ENCODE measurements at places on chromosomes 11 and 22.

DNA sequence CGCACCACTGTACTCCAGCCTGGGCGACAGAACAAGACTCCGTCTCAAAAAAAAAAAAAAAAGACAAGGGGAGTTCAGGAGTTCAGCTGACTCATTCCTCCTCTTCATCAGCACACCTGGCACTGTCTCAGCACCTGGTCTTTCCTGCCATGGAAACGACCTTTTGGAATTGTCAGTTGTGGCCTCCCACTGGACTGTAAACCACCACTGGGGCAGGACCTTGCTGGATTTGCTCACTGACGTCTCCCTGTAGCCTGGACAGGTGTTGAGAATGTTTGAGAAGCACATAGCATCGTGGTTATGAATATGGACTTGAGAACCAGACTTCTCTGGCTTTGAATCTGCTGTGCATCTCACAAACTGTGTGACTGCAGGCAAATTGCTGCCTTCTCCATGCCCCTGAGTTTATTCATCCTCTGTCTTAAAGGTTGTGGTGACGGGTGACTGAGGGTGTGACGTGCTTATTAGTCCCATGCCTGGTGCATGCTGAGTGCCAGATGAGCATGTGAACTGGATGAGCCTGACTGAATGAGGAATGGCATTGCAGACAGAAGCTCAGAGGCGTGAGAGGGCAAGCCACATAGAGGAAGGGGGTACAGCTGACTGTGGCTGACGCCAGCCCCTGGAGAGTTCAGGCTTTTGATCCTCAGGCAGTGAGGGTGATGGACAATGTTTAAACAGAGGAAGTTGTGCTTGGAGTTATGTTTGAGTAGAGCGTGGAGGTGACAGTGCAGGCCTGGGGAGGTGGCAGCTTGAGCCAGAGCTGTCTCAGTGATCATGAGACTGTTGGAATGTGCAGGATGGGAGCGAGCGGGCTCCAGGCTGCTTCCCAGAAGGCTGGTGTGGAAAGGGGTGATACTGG, 12.7 kb downstream of the TOM1 start:
- DNase-seq = no peak

GRCh38 chr11:34926101-34926830, 9.8 kb downstream of the PDHX start:
- DNase-seq = no peak

DNA sequence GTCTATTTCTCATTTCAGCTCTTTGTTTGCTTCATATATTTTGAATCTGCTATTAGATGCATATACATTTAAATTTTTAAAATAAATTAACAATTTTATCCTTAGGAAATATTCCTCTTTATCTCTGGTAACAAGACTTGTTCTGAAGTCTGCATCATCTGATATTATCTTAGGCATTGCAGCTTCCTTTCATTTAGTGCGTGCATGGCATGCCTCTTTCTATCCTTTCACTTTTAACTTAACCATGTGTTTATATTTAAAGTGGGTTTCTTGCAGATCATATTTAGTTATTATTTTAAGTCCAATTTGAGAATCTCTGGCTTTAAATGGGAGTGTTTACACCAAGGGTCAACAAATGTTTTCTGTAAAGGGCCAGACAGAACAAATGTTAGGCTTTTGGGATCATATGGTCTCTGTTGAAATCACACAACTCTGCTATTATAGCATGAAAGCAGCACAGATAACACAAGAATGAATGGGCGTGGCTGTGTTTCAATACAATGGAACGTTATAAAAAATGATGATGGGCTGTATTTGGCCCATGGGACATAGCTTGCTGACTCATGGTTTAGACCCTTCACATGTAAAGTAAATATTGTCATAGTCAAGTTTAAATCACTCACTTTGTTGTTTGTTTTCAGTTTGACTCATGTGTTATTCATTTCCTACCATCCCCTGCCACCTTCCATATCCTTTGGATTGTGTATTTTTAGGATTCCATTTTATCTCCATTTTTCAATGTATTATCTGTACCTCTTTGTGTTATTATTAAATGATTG, 83.9 kb upstream of the SNX19 start:
- DNase-seq = no peak

DNA sequence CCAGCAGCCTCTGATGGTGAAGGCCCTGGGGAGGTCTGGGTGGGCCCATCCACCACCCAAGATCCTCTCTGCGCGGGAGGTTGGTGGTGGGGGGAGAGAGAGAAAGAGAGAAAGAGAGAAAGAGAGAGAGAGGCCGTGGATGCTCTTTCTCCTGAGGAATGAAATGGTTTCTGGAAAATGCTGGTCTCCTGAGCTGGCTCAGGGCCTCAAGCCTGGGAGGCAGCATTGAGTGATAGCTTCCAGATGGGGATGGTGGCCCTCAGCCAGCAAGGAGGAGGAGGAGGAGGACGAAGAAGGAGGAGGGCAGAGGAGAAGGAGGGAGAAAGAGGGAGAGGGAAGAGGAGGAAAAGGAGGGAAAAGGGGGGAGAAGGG, 4.6 kb downstream of the TSPAN32 start:
- no peak for DNase-seq

DNA sequence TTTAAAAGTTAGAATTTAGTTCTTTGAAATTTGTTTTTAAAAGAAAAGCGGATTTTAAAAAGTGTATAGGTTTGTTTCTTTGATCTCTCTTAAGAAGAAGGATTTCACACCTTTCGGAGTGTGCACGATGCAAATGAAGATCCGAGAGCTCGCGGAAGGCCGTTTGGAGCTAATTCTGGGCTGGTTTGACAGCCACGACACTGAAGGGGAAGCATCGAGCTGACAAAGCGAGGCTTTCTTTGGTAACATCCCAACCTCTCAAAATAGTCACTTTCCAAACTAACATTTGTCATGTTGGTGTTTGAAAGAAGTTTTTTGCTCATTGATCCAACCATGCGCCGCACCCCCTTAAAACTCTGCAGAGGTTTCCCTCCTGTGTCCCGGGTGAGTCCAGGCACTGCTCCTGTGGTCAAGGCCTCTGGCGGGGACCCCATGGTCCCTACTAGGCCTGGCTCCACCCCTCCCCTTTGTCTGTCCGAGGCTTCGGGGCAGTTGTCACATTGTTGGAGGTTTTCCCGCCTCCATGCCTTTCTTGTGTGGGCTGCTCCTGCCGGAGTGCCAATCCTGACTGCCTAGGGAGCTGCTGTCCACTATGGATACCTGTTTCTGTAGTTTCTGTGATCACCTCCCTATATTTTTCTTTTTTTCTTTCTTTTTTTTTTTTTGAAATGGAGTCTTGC, 39.7 kb downstream of the MPPED1 start:
- no peak for DNase-seq

- DNase-seq = no peak
Measured at GRCh38 chr11:61784506-61784805, 7.9 kb downstream of the TMEM258 start.

GRCh38 chr22:31948002-31948401, 3.7 kb downstream of the YWHAH start:
- DNase-seq = no peak

DNA sequence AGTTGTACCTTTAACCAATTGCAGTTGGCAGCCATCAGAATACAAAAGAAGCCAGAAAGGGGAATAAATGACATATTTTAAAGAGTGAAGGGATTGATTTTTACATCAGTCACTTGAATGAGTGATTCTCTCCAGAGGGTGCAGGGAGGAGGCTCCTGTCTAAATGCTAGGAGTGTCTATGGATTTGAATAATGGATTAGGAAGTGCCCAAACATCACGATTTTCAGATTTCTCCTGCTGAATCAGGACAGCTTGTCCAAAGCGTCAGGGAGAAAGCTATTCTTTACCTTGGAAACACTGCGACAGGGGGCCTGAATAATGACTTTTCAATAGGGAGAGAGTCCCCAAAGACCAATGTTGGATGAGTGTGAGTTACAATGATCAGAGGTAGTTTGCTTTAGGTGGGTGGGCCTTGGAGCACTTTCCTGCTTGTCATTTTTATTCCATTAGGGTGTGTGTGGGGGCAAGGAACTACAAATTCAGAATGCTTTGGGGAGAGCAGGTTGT, 735.5 kb downstream of the KCNA4 start:
- no peak for DNase-seq

GRCh38 chr22:48240148-48240934, 1477.9 kb downstream of the TBC1D22A start:
- DNase-seq = no peak

DNA sequence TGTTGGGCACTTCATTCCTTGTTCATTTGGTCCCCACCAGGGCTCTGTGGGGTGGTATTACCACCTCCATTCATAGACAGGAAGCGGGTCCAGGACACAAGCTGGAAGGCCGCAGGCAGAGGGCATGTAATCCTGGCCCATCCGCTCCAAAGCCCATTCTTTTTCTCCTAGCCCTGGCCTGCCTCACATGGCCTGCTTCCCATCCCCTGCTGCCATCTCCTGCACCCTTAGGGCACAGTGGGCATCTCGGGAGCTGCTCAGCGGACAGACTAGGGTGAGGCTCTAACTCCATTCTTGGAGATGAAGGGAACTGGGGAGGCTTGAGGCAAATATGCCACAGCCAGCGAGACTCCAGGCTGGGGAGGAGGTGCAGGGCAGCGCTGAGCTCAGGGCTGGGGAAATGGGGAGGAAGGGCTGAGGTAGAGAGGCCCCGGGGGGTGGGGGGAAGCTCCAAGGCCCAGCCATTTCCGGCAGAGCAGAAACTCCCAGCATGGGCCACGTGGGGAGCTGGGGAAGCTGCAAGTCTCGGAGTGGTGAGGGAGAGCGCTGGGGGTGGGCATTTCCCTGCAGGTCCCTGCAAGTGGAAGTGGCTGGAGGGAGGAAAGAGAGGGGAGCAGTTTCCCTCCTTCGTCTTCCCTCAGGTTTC, 14.3 kb upstream of the BCL9L start:
- DNase-seq = no peak

- no peak for DNase-seq
Measured at GRCh38 chr22:48639896-48640748, 1187.6 kb downstream of the BRD1 start.

DNA sequence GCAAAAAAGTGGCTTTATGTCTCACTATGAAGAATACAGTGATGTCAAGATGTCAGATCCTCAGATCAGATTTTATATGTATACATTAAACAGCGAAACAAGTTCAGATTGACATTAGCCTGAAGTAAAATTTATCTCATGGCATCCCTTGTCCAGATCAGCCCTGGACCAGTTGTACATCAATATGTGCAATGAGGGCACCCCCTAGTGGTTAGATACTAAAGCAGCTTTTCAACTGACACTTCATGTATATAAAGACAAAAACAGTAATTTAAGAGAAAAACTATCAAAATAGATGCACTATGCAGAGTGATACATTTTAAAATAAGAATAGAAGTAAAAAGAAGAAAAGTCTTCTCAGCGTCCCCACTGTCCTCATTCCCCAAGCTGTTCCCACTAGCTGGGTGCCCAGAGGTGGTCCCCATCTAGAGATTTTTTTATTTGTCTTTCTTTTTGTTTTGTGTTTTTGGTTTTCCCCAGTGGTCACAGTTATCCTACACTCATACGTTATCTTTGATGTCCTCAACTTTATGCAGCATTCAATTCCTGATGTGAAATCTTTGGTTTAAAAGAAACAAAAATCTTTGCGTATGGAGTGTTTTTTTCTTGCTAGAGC, 2193.4 kb upstream of the RAG2 start:
- no peak for DNase-seq

DNA sequence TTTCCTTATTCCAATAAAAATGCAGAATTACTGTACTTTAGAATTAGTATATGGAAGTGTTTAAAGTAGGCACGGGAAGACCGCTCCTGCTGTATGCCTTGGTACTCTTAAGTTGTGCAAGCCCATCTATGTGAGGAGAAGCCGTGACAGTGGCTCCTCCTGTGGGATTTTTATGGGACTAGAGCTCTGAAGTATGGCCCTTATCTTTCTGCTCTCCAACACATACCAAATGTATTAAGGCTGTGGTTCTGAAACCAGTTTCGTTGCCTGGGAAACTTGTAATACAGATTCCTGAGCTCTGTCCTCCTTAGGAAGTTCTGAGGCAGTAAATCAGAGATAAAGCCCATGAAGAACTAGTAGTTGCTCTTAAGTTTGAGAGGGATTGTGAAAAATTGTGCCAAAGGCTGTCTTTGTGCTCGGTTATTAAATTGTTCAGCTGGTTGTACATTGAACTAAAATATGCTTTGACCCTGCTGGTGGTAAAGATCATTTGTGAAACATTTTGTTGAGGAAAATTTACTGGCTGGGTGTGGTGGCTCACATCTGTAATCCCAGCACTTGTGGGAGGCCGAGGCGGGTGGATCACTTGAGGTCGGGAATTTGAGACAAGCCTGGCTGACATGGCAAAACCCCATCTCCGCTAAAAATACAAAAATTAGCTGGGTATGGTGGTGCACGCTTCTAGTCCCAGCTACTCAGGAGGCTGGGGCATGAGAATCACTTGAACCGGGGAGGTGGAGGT, 29.3 kb downstream of the RTN3 start:
- DNase-seq = no peak

DNA sequence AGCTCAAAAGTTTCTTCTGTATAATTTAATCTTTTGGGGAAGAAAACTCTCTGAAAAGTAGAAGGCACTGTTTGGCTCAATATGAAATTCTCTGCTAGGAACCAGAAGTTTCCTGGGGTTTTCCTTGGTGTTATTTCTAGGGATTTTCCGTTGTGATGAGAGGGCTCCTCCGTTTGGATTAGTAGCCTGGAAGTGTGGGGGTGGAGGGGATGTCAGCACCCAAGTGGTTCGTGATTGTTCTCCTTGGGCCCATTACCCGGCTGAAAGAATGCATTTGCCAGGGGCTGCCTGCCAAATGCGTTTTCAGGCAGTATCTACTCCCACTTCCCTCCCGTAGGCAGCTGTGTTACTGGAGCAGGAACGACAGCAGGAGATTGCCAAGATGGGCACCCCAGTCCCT, 4.3 kb downstream of the SF3B2 start:
- no peak for DNase-seq

- DNase-seq = no peak
Measured at GRCh38 chr11:22677153-22677903, 10.9 kb downstream of the GAS2 start.

DNA sequence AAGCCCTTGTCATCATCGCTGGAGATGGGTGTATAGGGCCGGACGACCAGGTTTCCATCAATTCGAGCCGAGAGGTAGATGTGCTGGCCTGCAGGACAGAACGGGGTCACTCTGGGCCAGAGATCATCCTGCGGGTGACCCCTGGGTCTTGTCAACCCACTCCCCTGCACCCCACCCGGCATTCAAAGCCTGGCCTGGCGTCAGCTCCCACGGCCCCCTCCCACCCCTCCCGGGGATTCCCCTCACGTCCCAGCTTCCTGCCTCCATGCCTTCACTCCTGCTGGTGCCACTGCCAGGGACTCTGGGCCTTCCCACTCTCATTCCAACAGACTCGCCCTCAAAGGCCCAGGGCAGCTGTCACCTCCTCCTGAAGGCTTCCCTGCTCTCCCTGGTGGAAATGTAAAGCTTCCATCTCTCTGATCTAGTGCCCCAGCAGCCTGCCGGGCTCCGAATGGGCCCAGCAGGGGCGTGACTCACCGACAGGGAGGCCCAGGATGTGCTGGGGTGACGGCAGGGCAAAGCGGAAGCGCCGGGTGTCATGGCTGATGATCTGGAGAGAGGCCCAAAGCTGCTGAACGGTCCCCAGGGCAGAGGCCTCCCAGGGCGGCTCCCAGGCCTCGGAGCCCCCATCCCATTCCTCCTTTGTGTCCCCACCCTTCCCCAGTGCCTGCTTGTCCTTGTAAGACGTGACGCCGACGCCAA, 9.3 kb downstream of the ATP5MGL start:
- no peak for DNase-seq
